ENCODE measurements at places on chromosomes 12 and 14.

DNA sequence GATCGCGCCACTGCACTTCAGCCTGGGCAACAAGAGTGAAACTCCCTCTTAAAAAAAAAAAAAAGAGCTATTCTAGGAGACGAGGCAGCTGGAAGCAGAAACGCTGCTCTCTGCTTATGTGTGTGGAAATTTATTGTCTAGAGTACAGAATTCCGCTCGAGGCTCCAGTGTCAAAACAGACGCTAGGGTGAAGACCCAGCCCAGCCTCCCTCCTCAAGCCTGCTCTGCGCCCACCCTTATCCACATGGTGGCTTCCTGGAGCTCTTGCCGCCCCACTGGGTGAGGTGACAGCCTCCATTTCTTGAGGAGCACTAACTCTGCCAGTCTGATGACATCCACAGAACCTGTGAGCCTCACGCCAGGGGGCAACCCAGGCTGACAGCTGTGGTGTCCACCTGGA, 49.5 kb upstream of the DLK1 start:
- no peak for DNase-seq

DNA sequence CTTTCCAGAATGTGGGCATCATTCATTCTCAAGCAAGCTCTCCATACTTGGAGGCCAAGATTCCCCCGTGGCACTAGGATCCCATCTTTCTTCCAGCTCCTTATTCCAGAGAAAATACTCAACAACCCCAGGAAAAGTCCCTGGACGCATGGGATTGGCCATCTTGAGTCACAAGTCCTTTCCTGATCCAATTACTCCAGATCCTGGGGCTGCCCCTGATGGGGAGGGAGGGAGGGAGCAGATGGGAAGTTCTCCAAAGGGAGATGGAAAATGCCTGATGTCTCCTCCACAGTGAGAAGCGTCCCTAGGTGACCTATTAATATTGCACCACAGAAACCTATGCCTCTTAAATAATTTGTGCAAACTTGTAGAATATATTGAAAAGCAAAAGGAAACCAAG, 12.4 kb upstream of the KCNK13 start:
- DNase-seq = no peak

GRCh38 chr12:23504043-23504442, 445.4 kb downstream of the SOX5 start:
- no peak for DNase-seq

DNA sequence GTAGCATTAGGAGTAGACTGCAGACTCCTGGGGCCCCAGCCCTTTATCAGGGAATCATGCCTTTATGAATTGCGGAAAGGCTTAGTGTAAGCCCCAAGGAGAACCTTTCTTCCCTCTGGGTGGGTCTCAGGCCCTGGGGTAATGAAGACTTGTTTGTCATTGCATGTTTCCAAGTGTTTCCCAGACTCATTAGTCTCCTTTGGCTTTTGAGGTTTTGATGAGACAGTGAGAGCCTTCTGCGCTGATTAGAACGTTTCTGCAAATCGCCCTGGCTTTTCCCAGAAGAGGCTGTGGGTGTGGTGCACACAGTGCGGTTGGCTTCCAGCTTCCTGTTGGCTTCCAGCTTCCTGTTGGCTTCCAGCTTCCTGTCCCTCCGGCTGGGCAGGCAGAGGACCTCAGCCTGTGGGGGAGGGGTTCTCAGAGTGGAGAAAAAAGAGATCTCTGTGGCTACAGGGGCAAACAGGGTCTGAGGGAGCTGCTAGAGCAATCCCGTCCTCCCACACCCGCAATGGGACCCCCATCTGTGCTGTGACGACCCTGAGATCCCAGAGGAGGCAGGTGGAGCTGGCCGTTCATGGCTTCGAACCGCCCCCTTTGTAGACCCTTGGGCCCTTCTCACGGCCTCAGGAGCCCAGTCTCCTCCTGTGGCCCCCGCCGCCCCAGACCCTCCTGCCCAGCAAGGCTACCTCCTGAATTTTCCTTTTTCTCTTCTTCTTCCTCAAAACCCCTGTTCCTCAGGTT, 42.1 kb downstream of the GPR68 start:
- no peak for DNase-seq

DNA sequence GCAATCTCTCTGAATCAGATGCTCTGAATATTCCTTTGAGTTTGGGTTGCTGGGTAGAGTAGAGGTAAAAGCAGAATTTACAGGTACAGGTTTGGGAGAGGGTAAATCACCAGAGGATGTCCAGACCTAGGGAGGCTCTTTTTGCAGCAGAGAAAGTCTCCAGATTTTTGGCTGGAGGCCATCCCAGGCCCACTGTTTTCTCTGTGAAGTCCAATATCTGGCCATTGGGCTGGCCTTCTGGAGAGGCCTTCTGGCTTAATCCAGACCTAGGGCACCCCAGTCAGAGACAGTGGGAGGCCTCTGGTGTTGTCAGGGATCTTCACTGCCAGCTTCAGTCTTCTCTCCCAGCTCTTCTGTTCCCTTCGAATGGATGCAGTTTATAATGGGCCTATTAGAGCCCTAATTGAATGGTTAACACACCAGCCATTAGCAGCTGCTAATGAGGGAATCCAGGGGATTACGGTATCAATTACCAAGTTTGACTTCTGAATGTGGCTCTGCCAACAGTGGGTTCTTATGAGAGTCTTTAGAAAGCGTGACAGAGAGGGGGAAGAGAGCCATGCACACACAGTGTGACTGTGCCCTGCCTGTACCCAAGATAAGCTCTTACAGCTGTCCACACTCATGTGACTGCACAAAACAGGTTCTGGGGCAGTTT, 183.1 kb downstream of the EMP1 start:
- no peak for DNase-seq

DNA sequence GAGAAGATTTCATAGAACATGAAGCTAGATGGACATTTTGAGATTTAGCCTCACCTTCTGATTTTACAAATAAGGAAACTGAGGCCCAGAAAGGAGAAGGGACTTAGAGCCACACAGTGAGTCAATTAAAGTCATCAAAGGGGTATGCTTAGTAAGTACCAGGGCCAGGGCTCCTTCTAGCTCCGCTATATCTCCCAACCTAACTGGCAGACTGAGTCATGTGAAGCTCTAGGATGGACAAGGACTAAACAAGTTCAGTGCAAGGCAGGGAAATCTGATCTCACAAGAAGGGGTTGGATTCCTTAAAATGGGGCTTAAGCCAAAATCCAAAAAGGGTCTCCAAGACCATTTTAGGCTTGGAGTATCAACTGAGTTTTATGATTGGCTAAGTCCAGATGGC, 215.8 kb downstream of the PHLDA1 start:
- DNase-seq = no peak

- DNase-seq = no peak
These were observed 8.0 kb downstream of the CCDC198 start for GRCh38 chr14:57485635-57486034.

- no peak for DNase-seq
These were observed 81.0 kb downstream of the CLMN start for GRCh38 chr14:95238487-95239298.

- DNase-seq = no peak
These were observed 78.6 kb downstream of the DAAM1 start for GRCh38 chr14:59267046-59267445.

DNA sequence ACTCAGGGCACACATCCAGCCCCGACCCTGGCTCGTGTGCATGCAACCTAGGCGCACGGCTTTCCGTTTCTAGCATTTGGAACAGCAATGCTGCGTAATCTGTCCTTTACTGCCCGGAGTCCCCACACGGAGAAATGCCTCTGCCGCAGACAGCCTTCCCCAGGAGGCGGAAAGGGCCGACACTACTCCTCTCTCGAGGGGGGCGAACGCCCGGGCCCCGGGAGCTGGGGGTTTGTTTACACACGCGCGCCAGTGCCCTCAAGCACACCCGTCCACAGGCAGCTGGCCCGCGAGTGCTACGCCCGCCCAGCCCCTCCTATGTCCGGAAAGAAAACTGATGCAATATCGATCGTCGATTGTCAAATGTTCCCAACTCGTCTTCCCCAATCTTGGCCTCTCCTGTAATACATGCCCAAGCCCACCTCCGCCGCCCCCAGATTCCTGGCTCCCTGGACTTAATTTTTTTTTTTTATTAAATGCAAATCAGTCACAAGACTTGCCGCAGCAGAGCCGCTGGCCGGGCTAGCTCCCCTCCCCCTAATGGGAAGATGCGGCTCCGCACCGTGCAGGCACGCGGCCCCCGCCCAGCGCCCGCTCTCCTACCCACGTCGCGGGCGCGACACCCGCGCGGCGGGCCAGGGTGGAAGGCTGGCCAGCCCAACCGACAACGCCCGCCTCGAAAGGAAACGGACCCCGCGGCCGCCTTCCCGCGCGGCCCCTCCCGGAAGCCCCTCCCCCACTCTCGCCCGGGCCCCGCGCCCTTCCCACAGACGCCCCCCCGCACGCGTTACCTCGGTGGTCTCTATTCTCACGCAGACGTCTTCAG, 642 bp downstream of the SLC38A2 start:
- no peak for DNase-seq

DNA sequence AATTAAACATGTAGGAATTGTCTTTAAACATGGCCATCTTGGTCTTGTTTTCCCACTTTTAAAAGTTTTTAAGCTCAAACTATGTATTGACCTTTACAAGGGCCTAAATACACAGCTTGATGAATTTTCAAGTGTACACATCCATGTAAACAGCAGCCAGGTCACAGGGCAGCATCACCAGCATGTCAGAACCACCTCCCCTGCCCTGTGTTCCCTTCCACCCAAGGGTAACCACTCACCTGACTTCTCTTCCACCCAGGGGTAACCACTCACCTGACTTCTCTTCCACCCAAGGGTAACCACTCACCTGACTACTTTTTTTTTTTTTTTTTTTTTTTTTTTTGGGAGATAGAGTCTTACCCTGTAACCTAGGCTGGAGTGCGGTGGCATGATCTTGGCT, 4.6 kb downstream of the FBXW8 start:
- DNase-seq = no peak

GRCh38 chr14:75822522-75823141, 159.2 kb downstream of the TGFB3 start:
- DNase-seq = no peak

DNA sequence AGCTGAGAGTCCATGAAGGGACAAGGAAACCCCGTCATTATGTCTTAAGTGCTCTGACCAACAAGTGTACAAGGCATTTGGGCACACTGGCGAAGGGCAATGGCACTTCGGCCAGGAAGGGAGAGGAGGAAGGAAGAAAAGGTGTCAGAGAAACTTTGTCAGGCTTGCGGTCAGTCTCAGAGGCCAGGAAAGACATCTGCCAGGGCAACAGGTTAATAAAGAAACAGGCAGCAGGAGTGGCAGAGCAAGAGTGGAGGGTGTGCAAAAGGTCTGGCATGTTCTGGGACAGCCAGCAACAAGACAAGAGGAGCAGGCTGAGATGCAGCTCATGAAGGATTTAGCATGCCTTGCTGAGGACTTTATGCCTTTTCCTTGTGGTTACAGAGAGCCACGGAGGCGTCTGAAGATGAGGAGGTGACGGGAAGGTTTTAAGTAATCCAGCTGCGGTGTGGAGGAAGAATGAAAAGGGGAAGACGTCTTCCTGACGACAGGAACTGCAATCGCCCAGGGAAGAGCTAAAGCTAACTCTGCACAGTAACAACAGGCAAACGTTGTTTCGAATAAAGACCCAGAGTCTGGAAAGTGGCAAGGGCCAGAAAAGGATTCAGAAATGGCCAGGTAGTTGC, 13.1 kb downstream of the APPL2 start:
- no peak for DNase-seq

- DNase-seq = no peak
These were observed 20.9 kb downstream of the PLEKHA5 start for GRCh38 chr12:19150273-19150900.

GRCh38 chr12:752695-753610, 574 bp downstream of the WNK1 start:
- peak; percentile 16 for DNase-seq

- no peak for DNase-seq
These were observed 18.3 kb downstream of the PLEKHG7 start for GRCh38 chr12:92721130-92721529.

DNA sequence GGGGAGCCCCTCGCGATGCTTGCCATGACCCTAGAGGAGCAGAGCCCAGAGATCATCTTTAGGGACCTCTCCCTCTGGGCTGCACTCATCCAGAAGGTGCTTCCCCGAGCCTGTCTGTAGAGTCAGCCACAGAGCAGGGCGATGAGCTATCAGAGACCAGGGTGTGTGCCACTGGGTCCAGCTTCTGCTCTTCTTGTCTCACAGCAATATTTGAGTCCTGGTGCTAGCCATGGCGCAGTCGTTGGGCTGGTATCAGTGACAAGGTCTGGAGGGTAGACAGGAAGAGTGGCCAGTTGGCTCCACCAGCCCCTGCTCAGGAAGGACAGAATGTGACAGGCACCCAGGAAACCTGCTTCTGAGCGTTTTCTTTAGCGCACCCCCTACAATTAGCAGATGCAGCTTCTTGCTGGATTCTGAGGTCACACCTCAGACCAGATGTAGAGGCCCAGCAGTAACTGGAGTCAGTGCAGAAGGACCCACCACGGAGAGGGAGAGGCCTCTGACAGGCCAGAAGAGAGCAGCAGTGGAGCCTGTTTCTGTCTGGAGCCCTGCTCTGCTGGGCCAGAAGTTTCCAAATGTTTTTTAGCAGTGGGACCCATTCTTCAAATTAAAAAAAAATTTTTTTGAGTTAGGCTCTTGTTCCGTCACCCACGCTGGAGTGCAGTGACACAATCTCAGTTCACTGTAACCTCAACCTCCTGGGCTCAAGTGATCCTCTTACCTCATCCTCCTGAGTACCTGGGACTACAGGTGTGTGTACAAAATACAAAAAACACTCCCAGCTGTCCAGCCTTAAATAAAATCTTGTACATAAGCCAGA, 23.7 kb downstream of the ANKRD9 start:
- no peak for DNase-seq

- no peak for DNase-seq
These were observed 64.5 kb downstream of the AMN start for GRCh38 chr14:102986810-102987579.

- DNase-seq = no peak
These were observed 10.7 kb upstream of the GALNT6 start for GRCh38 chr12:51401900-51402299.

- no peak for DNase-seq
These were observed 1.0 kb downstream of the DGKA start for GRCh38 chr12:55931780-55932550.

GRCh38 chr14:105335735-105336476, 21.4 kb downstream of the PACS2 start:
- DNase-seq = no peak

GRCh38 chr12:43636725-43637463, 84.9 kb upstream of the ADAMTS20 start:
- DNase-seq = no peak

DNA sequence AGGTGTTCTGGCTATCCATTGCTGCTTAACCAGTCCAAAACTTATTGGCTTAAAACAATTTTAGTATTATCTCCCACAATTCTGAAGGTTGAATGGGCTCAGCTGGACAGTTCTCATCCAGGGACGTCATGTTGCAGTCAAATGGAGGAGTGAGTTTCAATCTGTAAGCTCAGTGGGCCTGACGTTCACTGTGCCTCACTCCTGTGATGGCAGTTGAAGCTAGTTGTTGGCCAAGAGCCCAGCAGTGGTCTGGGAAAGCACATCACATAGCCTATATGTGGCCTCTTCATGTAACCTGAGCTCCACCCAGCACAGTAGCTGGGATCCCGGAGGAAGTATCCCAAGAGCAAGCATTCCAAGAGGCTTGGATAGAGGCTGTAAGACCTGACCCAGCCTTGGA, 40.6 kb upstream of the CDKN3 start:
- no peak for DNase-seq

Data from AG09319 (cell line).